Suprapubic skin (tissue), 4 donors: ENCODE measurements at places on chromosomes 11 and 22. TPM values are rescaled to one million over a fixed set of nuclear protein-coding genes. Genes with fewer than 3 reads are reported as not detected.
A peak's percentile ranks its signal among the peaks of the same experiment; 100 is the strongest.

The GRAP2 gene
- 9.3 TPM for total RNA-seq

The API5 gene
- total RNA-seq: 69.7 TPM

GRCh38 chr22:43381693-43382092, 30.1 kb upstream of the MPPED1 start:
- DNase-seq: no peak
- peaks cover 34% of the 10 kb centered on the region for H3K27me3 ChIP-seq
- H3K27ac ChIP-seq: no peak overlapping the region
- no peaks in the 10 kb centered on the region for H3K36me3 ChIP-seq

DNA sequence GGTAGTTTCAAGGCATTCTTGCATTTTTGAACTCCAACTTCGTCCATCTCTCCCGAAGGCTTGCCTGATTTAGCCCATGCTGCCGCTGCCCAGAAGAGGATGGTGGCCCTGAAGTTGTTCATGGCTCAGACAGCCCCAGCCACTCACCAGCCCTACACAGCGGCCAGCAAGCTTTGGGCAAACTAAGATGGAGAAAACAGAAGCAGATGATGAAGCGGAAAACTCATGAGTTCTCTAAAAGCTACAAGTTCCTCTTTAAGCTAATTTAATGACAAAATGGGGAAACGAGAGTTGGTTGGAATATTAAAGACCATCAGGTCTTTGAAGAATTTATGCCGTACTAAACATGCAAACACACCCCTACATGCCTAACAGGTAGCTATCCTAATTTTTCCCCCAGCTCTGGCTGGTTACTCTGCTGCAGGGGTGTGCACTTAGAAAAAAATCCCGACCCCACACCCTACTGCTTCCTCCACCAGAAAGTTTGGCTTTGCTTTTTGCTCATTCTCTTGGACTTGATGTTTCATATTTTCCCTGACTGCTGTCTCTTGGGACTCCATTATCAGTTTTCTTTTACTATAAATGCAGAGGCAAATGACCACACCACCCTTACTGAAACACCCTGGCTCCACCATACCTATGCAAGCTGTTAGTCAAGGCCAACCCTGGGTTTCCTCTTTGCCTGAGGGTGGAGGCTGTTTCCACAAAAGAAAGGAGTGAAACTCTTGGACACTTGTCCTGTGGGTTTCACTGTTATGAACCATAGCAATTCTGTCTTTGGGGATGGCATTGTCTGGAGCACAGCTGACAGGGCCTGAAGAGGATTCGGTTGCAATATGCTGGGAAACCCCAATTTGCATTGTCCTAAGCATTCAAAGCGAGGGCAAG, at the start of gene MPEG1:
Gene MPEG1 (minus strand): TSS at position 184 of the 888 bp plus-strand sequence. CDS start 62 bp downstream, at position 122.
- no peak for DNase-seq
- peak within 1 kb of the TSS; percentile 29 for H3K4me3 ChIP-seq
- H3K27ac ChIP-seq: no peak within 1 kb of the TSS
- H3K27me3 ChIP-seq: no peaks in the 10 kb centered on the region
- peaks cover 18% of the 10 kb centered on the region for H3K4me1 ChIP-seq
- H3K36me3 ChIP-seq: no peaks in the 10 kb centered on the region

DNA sequence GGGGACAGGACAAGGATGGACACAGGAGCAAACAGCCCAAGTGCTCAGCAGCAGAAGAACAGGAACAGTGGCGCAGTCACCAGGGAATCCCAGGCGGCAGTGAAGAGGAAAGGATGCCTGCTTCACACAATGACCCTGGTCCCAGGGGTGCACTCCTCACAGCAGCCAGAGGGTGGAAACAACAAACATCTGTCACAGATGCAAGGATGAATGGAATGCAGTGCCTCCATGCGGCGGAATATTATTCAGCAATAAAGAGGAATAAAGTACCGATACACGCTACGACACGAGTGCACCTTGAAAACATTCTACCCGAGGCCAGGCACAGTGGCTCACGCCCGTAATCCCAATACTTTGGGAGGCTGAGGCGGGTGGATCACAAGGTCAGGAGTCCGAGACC, 12.7 kb downstream of the CSNK1E start:
- H3K4me1 ChIP-seq: peaks cover 78% of the 10 kb centered on the region
- H3K27me3 ChIP-seq: no peaks in the 10 kb centered on the region
- peaks cover 56% of the 10 kb centered on the region for H3K36me3 ChIP-seq
- peak overlapping the region; percentile 6 for H3K27ac ChIP-seq
- no peak overlapping the region for H3K4me3 ChIP-seq
- DNase-seq: no peak
